Ascending aorta (tissue), 2 donors: ENCODE measurements at places on chromosomes 4 and X.

- peak; percentile 41 for DNase-seq
- H3K4me3 ChIP-seq = no peak overlapping the region
- no peaks in the 10 kb centered on the region for H3K4me1 ChIP-seq
- H3K36me3 ChIP-seq = no peaks in the 10 kb centered on the region
- no peak overlapping the region for H3K27ac ChIP-seq
Observed at GRCh38 chr4:2354760-2355159, 63.7 kb downstream of the ZFYVE28 start.

GRCh38 chr4:140851032-140851636 is 94.9 kb upstream of the TBC1D9 start:
- H3K27ac ChIP-seq = no peak overlapping the region
- H3K27me3 ChIP-seq = no peaks in the 10 kb centered on the region
- H3K36me3 ChIP-seq = no peaks in the 10 kb centered on the region

GRCh38 chr4:106201373-106201772 is 114.6 kb downstream of the TBCK start:
- H3K4me3 ChIP-seq = no peak overlapping the region
- H3K36me3 ChIP-seq = no peaks in the 10 kb centered on the region
- H3K27me3 ChIP-seq = no peaks in the 10 kb centered on the region

- no peaks in the 10 kb centered on the region for H3K27me3 ChIP-seq
- H3K4me3 ChIP-seq = no peak overlapping the region
- DNase-seq = no peak
- no peaks in the 10 kb centered on the region for H3K36me3 ChIP-seq
Observed at GRCh38 chr4:176782794-176783193, 9.9 kb downstream of the VEGFC start.
